ENCODE measurements at places on chromosomes 2 and 18.
A peak's percentile ranks its signal among the peaks of the same experiment; 100 is the strongest.

- DNase-seq = no peak
Measured at GRCh38 chr2:201343559-201343958, 13.6 kb downstream of the FLACC1 start.

GRCh38 chr2:214810671-214811070 lies 1.2 kb upstream of the BARD1 start:
- no peak for DNase-seq

- no peak for DNase-seq
Measured at GRCh38 chr18:30709595-30709994, 332.9 kb downstream of the DSC3 start.

- no peak for DNase-seq
Measured at GRCh38 chr2:238900511-238900910, 52.6 kb downstream of the TWIST2 start.

DNA sequence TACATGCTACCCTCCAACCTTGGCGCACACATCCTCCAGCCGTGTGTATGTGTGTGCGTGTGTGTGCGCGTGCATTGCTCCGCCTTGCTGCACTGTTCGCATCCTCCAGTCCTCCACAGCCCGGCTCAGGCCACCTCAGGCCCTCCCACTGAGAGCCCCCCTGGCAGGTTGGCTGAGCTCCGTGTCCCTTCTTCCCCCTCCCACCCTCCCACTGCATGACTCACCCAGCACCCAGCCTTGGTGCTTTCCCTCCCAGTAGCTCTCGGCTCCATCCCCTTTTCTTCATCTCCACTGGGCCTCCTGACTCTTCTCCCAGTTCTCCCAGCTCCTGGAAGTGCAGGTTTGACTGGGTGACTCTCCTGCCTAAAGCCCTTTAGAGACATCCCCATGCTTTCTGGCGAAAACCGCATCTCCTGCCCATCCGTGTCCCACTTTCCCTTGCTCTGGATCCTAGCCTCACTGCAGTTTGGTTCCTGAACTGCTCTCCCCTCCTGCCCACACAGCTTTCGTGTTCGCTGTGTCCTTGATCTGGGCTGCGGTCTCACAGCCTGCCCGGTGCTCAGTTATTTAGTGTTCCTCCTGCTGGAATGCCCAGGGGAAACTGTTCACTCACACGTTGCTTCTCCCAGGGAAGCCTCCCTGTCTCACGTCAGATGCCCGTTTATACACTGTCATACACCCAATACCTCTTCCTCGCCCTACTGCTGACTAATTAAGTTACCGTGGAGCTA lies 4.9 kb downstream of the TMEM177 start:
- peak; percentile 83 for DNase-seq

Measured in H54 (cell line).